ENCODE measurements at places on chromosomes 16 and 17.
A peak's percentile ranks its signal among the peaks of the same experiment; 100 is the strongest.

- no peak for DNase-seq
These were observed 435 bp downstream of the RAB40C start for GRCh38 chr16:590188-590814.

- no peak for DNase-seq
These were observed 51.4 kb downstream of the WSB1 start for GRCh38 chr17:27345141-27345904.

- no peak for DNase-seq
These were observed 137.2 kb downstream of the CYLD start for GRCh38 chr16:50878966-50879615.

GRCh38 chr17:30376621-30377452, 1.9 kb upstream of the CPD start:
- peak; percentile 17 for DNase-seq

GRCh38 chr16:21973945-21974344, 20.8 kb downstream of the UQCRC2 start:
- no peak for DNase-seq

GRCh38 chr16:3655030-3655395, 522 bp downstream of the DNASE1 start:
- no peak for DNase-seq

DNA sequence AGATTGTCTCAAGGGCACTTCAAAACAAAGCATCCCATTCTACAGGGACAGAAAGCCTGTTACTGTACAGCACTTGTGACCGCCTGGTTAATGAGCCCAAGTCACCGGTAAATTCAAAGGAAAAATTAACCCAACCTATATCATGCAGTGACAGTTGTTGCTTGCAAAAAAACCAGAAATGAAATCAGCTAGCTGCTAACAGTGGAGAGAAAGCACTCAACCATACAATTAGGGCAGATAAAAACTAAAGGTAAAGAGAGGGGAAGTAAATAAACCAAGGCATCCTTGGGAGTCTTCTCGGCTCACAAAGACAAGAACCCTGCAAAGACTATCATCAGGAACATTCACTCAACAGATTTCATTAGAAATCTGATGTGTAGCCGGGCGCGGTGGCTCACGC, 5.9 kb downstream of the RETREG3 start:
- peak; percentile 54 for DNase-seq

- DNase-seq, result no peak
These were observed 32.6 kb upstream of the SHISA9 start for GRCh38 chr16:12868788-12869187.

- no peak for DNase-seq
These were observed 7.3 kb downstream of the ENDOV start for GRCh38 chr17:80422276-80422675.
